Activated T-cell treated with anti-CD3 and anti-CD28 coated beads, Interleukin-2, amount 50 U/mL, for 24 hours (primary cell): ENCODE measurements at places on chromosomes 7 and 10.

- no peak for DNase-seq
Observed at GRCh38 chr7:84085998-84086397, 108.6 kb downstream of the SEMA3A start.

DNA sequence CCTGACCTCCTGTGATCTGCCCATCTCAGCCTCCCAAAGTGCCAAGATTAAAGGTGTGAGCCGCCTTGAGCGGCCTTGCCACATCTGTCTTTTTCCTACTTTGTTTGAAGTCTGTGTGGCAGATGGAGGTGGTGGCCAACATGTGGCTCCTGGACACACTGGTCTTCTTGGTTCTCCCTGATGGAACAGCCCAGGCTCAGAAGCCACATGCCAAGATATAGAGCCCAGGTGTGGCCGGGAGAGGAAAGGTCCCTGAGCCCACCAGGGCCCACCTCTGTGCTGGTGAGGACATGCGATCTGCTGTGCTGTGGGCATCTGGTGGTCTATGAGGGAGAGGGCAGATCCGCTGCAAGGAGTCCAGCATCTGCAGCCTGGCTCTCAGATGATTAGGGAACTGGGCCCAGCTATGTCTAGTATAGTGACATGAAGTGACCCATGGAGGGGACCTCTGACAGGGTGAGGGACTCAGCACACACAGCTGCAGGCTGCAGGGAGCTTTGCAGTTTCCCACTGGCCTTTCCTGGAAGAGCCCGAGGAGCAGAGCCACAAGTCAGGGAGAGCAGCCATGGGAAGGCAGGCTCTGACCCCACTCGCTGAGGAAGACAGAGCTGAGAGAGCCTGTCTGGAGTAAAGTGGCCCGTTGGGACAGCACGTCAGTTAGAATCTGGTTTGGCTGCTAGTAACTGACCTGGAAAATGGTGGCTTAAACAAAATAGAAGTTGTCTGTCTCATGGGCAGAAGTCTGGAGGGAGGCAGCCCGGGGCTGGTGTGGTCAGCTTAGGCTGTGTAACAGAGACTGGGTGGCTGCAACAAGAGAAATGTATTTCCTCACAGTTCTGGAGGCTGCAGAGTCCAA, 25.9 kb downstream of the ADCY1 start:
- DNase-seq, result peak; percentile 13

DNA sequence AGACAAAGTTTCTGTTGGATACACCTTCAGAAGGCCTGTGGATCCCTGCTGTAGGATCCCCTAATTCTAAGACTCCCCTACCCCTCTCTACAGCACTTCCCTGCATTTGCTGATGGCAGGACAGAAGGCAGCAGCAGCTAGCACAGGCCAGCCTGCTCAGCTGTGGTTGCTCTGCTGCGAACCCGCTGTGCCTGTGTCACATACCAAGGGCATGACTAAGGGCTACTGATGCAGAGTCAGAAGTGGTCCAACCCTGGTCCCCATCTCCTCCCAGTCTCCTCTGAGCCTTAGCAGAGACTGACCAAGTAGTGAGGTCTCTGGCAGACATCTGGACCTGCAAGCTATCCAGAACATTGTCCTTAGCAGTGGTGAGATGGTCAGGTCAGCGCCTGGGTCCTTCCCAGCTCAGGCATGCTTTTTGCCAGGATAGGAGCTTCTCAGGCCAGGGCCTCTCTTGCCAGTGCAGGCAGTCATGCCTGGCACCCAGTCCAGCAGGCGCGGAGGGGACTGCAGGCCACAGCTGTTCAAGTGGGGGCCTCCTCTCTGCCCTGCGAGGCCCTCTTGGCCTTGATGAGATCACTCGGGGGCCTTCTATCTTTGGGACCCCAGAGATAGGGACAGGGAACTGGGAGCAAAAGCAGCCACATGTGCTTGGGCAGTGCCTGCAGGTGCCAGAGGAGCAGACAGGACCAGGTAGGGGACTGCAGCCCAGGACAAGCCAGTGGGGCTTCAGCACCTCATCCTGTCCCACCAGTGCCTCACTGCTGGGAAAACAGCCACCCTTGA, 146.4 kb downstream of the ZNF248 start:
- no peak for DNase-seq

DNA sequence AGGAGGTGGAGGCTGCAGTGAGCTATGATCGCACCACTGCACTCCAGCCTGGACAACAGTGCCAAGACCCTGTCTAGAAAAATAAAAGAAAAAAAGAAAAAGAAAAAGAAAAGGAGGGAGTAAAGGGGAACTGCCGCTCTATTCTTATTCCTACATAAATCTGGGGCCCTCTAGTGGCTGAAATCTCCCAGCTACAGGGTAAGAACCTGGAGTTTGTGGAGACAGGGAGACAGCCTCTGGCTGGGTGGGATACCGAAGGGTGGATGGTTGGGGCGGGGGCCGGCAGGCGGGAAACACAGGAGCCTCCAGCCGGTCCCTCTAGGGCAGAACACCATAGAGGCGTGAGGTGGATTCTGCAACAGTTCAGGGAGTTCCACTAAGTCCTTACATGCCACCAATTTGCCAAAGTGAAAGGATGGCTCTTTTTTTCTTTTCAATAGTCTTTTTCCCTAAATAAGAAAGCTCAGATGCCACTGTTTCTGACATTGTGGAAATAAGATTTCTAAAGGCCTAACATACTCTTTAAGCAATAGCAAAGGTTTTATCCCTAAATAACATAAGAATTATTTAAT, 117.3 kb downstream of the SVIL start:
- DNase-seq, result no peak

DNA sequence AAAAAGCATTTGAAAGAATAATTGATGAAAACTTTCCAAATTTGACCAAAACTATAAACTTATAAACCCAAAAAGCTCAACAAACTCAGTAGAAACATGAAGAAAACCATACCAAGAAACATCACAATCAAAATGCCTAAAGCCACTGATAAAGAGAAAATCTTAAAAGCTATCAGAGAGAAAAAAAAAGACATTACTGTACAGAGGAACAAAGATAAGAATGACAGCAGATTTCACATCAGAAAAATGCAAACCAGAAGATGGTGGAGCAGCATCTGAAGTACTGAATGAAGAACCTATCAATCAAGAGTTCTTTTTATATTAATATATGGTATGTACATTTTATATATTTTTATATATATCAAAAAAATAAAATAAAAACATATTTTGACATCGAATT, 2.4 kb upstream of the GPAM start:
- DNase-seq, result no peak

GRCh38 chr10:121741248-121741792, 143.1 kb upstream of the FGFR2 start:
- no peak for DNase-seq

GRCh38 chr7:45236666-45237065, 79.1 kb downstream of the RAMP3 start:
- no peak for DNase-seq

- DNase-seq, result no peak
Observed at GRCh38 chr7:123637203-123637602, 18.5 kb upstream of the LMOD2 start.

- DNase-seq, result no peak
Observed at GRCh38 chr10:62033125-62033524, 131.6 kb downstream of the ARID5B start.

- DNase-seq, result no peak
Observed at GRCh38 chr10:47330366-47330765, 8.1 kb downstream of the GDF2 start.

DNA sequence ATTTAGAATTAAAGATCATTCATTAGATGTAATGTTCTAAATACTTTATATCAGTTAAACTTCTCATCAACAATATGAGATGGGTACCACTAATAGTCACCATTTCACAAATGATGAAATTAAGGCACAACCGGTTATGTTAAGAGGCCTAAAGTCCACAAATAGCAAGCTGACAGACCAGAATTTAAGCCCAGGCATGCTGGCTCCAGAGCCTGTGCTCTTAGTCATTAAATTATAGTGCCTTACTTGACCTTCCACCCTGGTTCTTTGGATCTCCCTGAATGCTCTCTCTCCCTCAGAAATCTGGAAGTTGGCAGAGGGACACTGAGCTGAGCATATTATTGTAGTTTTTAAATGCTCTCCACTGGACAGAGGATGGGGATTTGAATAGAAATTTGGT, 3.6 kb downstream of the LIPN start:
- DNase-seq, result no peak

DNA sequence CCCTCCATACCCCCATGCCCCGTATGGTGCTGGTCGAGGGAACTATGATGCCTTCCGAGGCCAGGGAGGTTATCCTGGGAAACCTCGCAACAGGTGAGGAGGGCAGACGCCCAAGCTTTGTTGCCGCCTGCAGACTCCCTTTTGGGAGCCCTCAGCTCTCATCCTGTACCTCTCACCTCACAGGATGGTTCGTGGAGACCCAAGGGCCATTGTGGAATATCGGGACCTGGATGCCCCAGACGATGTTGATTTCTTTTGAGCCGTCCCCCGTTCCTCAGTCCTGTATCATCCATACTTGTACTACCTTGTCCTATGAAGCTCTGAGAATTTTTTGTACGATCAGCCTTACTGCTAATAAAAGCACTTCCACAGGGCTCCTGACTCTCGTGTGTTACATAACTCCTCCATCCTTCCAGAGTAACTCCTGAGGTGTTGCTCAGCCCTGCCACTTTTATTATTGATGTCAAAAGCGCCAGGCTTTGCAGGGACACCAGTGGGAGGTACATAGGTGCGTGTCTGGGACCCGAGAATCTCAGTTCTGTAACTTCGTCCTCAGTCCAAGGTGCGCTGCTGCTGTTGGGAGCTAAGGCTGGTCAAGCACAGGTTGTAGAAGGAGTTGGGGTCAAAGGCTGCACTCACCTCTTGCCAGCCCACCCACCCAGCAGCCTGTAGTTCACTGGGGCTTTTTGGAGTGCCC, 1.1 kb downstream of the UFSP1 start:
- no peak for DNase-seq

GRCh38 chr10:62625484-62625883, 179.0 kb upstream of the ADO start:
- no peak for DNase-seq

DNA sequence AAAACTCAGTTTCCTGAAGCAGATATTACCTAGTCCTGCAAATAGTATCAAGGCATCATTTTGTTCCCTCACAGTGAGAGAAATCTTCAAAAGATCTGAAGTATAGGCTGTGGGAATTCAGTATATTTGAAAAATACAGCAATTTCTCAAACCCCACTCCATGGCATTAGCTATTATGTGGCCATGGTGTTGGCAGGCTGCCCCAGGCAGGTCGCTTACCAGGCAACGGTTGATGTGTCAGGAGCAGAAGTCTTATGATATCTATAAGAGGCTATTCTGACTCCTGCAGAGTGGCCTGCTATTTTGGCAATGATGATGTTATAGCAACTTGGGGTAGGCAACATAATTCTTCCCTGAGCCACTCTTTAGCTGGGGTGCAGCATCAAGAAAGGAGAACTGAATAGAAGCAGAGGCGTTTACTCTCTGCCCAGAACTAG, 187.9 kb downstream of the PLXDC2 start:
- DNase-seq, result no peak

DNA sequence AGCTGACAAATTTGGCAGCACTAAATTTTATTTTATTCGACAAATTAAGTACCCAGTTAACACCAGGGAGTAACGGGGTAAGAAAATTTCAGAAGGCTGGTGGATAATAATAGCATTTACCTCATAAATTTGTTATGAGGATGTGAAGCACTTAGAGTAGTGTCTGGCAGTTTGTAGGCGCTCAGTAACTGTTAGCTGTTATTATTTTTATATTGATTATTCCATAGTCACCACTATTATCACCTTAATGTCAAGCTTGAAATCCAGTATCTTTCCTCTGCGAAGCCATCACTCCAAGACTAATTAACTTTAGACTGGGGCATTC, 563 bp upstream of the COA1 start:
- DNase-seq, result no peak

- DNase-seq, result no peak
Observed at GRCh38 chr7:137343281-137343841, at the start of gene PTN. Gene PTN, minus strand, starts transcription at chr7:137343733. Its CDS starts 88,760 bp downstream, at chr7:137254973.

- DNase-seq, result no peak
Observed at GRCh38 chr7:94297397-94297838, 97.3 kb upstream of the COL1A2 start.

- DNase-seq, result no peak
Observed at GRCh38 chr7:47698386-47698785, 116.5 kb upstream of the TNS3 start.

DNA sequence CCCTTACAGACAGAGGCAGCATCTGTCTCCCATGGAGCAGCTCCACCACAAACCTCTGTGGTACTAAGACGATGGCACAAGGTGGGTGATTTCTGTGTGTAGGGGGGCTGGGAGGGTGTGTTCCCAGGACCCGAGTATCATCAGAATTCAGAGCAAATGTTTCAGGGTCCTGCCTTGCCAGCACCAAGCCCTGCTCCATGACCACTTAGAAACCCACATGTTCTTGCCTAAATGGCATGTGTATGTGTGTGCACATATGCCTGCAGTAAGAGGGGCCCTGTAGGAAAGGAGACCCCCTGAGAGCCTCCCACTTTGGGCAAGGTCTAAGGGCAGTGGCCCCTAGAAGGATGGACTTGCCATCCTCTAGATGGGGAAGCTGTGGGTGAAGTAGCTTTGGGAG, 17.1 kb upstream of the MGMT start:
- no peak for DNase-seq

- DNase-seq, result no peak
Observed at GRCh38 chr7:40474790-40475680, 340.2 kb downstream of the SUGCT start.

DNA sequence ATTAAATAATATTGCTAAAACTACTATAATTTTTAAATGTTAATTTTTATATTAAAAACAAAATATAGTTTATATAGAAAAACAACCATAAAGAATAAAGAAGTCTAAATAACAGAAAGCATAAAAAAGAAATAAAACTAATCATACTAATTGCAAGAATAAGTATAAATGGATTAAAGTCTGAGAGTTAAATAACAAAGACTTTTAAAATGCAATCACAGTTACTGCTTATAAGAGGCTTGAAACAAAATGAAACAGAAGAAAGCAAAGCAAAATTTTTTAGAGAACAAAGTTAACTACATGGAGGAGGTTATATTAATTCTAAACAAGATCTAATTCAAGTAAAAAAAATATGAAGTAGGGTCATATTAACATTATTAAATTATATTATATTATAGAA, 41.1 kb downstream of the PRR15 start:
- DNase-seq, result no peak

GRCh38 chr10:52566471-52567246, 205.9 kb downstream of the MBL2 start:
- DNase-seq, result no peak

GRCh38 chr7:117863618-117864017, 9.6 kb downstream of the CTTNBP2 start:
- no peak for DNase-seq

DNA sequence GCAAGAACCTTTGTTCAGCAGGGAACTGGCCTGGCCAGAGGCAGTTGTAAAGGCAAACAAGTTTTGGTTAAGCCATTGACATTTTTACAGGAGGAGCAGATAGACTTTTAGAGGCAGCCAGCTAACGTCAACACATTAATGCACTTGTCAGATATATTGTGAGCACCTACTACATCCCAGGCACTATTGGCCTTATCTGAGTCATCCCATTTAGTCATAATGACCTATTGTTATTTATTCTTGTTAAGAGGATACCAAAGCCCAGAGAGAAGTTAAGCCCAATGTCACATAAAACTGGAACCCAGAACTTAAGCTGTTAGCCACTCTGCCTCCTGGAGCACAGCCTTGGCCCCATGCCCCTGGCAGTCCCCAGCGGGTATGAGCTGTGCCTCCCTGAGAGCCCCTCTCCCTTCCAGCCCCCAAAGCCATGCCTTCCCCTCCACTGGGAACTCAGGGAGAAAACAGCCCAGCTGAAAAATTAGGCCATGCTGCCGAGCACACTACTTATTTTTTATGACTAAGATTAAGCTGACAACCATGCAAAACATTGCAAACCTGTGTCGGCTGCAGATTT, 32.7 kb upstream of the TRIM8 start:
- no peak for DNase-seq
